ENCODE measurements at places on chromosomes 4 and X. TPM values are rescaled to one million over a fixed set of nuclear protein-coding genes. Genes with fewer than 3 reads are reported as not detected.

DIPK2B gene
- total RNA-seq: 154 TPM

SAGE1 gene
- total RNA-seq: not detected

MBNL3 gene
- 4.3 TPM for total RNA-seq

CD38 gene
- 4.5 TPM for total RNA-seq

MGARP gene
- 0.93 TPM for total RNA-seq

MAGEA12 gene
- total RNA-seq: not detected

PORCN gene
- 12.7 TPM for total RNA-seq

FAM53A gene
- total RNA-seq: 0.60 TPM

GC gene
- total RNA-seq: not detected

PAGE2 gene
- not detected for total RNA-seq

Measured in mammary microvascular endothelial cell (primary cell).